CD8-positive, alpha-beta memory T cell (primary cell): ENCODE measurements at places on chromosomes 4 and X. TPM values are rescaled to one million over a fixed set of nuclear protein-coding genes. Genes with fewer than 3 reads are reported as not detected.

- no peak for DNase-seq
- H3K4me3 ChIP-seq = no peak overlapping the region
- H3K36me3 ChIP-seq = no peaks in the 10 kb centered on the region
- H3K27ac ChIP-seq = no peak overlapping the region
- H3K4me1 ChIP-seq = no peaks in the 10 kb centered on the region
Measured at GRCh38 chr4:183816882-183817509, 88.1 kb upstream of the STOX2 start.

- H3K27me3 ChIP-seq = no peaks in the 10 kb centered on the region
- H3K4me3 ChIP-seq = no peak overlapping the region
- H3K4me1 ChIP-seq = peaks cover 31% of the 10 kb centered on the region
Measured at GRCh38 chr4:77028246-77028645, 47.5 kb downstream of the CCNI start.

The TRIM61 gene
- 2.7 TPM for total RNA-seq

The EREG gene
- not detected for total RNA-seq

The PABPC4L gene
- total RNA-seq = not detected
